ENCODE measurements at places on chromosomes 4 and X.

DNA sequence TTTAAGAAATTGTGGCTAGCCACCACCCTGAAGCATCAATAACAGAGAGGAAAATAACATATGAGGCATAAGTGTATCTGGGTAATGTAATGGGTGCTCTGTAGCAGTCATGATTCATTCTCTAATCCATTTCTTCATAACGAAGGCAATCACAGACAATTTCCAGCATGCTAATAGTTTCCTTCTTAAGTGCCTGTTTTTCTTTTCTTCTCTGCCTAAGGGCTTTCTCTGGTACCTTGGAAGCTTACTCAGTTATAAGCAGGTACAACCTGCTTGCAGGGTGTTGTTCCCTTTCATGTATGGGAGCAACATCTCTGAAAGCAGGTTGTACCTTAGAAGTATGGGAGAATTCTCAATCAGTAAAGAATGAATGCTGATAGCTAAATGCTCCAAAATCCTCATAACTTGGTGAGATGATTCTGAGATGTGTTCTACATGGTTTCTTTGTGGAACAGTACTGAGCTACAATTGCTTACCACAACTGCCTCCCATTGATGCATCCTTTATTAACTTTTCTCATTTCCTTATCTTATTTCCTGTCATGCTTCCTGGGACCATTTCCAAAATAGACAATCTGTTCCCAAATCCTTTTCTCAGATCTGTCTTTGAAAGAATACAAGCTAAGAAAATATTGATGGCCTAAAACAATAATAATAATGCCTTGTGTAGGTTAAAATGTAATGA lies 247.6 kb downstream of the PAPSS1 start:
- DNase-seq, result no peak

DNA sequence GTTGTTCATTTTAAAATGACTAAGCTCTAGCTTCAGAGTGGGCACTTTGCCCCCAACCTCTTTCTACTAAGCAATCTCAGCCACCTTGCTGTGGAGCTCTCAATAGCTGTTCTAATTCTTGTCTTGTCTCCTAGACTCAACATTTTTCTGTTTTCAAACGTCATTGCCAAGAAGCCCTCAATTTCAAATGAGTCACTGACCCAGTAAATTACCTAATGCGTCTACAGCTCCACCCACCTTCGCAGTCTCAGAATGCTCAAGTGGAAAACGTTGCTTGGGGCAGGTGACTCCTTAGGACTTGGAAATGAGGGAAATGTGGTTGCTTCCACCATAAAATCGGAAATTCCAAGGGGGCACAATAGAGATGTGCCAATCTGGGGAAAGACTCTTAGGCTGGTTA lies 59.0 kb downstream of the ING2 start:
- DNase-seq, result no peak

- no peak for DNase-seq
Observed at GRCh38 chrX:13547671-13548070, 21.7 kb upstream of the EGFL6 start.

DNA sequence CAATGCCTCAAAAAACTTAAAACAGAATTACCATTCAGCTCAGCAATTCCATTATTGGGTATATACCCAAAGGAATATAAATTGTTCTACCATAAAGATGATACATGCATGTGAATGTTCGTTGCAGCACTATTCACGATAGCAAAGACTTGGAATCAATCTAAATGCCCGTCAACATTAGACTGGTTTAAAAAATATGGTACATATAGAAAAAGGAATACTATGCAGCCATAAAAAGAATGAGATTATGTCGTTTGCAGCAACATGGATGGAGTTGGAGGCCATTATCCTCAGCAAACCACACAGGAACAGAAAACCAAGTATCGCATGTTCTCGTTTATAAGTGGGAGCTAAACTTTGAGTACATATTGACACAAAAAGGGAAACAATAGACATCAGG lies 10.9 kb upstream of the SYNPO2 start:
- DNase-seq, result no peak
